Kidney (tissue), 22 donors: ENCODE measurements at places on chromosomes 11 and 22. TPM values are rescaled to one million over a fixed set of nuclear protein-coding genes. Genes with fewer than 3 reads are reported as not detected.

CHST1 gene
- 2.9 TPM for polyA plus RNA-seq

BEST1 gene
- 0.62 TPM for polyA plus RNA-seq

MYO18B gene
- polyA plus RNA-seq = 0.19 TPM

SLC22A25 gene
- not detected for polyA plus RNA-seq

TMEM121B gene
- polyA plus RNA-seq = 0.19 TPM

FAM181B gene
- 0.97 TPM for polyA plus RNA-seq
